Effector CD4-positive, alpha-beta T cell (primary cell): ENCODE measurements at places on chromosomes 7 and 10.

DNA sequence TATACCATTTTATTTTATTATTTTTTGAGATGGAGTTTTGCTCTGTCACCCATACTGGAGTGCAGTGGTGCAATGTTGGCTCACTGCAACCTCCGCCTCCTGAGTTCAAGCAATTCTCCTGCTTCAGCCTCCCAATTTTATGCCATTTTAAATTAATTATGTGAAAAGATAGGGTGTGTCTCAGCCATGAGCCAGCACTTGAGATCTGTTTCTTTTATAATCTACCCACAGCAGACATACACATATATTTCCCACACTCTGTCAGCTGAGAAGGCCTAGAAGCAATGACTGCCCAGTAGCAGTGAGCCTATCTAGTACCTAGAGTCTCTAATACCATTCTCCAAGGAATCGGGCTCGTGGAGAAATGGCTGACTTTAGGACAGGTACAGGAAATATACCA lies 70.5 kb downstream of the ADAM12 start:
- DNase-seq: no peak

DNA sequence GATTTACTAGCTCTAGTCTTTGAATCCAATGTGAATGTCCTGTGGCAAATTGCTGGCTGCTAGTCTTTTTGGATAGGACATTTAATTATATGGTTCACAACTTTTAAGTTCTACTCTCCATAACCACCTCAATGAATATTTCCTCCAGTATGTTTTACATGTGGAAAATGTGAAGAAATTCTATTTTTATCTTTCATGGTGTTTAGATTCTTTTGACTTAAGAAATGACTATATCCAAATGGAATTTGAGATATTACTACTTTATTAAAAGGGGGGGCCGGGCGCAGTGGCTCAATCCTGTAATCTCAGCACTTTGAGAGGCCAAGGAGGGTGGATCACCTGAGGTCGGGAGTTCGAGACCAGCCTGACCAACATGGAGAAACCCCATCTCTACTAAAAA lies 202.0 kb downstream of the ARL4A start:
- no peak for DNase-seq

GRCh38 chr7:94510582-94511496 lies 1.2 kb downstream of the CASD1 start:
- no peak for DNase-seq

DNA sequence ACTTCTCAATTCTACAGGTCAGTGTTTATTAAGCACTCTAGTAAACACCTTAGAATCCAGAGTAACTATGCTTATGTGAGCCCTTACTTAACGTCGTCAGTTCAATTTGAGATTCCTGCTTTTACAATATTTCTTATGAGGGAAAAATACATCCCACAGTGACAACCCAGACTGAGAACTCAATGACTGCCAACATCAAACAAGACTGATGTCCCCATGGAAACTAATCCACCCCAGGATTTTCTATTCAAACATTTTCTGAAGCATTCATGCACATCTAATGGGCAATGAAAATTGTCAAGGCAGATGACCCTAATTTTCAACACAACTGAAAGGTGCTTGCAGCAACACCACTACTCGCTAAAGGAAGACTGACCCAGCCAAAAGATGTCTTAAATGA lies 67.0 kb downstream of the ATE1 start:
- no peak for DNase-seq
